ENCODE measurements at places on chromosomes 6 and 20.

- no peak for DNase-seq
Observed at GRCh38 chr20:25573288-25574251, 11.8 kb downstream of the NINL start.

DNA sequence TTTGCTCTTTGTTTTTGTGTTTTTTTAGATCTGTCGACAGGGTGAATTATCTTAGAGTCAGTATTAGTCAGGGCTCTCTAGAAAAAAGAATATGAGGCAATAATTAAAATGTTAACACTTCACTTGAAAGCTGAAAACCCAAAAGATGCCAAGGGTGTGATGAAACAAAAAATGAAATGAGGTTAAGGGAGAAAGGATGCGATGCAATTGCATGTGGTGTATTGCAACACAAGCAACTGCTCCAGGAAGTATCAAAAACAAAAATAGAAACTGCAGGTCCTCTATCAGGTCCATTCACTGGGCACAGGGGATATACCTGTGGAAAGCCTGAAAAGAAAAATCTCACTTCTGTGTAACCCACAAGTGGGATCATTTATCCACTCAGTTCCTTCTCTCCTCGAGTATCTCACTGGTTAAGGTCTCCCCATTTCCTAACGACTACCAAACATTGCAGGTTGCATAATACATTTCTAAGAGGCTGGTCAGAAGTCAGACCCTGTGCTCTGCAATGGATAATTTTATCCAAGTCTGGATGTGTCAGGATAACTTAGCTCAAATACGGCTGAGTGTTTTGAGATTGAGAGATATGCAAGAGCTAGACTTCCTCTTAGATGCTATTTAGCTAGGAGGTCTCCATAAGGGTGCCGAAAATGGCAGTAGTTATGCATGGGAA is 257.7 kb upstream of the GJE1 start:
- DNase-seq: no peak

DNA sequence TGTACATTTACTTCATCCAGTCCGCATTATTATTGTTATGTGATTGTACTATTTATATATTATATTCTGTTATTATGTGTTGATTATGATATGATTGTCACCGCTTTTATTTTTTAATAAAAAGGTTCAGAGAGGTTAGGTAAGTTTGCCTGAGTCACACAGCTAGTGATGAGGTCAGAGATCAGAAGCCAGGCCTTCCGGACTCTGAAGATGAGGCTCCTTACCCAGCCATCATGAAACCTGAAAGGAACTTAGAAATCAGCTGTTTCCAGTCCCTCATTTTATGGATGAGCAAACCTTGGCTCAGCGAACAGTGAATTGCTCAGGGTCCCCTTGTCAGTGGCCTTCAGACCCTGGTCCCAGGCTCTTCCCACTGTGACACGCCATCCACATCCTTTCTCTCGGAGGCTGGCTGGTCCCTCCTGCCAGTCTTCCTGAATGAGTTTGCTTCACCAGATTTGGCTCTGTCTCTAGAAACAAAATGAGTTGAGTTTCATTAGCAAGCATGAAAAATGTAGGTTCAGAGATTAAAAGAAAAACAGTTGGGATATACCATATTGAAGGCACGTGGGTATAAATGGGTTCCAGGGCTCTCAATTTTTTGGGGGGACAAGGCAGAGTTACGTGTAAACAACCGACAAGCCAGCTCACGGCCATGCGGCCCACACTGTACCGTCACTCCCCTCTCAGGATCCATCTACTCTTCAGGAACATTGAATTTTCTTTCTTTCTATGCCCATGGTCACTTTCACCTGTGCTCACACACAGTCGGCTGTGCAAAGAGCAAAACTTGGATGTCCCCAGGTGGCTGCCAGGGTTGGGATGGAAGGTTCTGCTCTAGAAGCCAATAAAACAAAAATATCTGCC is 132.9 kb downstream of the ZDHHC14 start:
- DNase-seq: no peak

DNA sequence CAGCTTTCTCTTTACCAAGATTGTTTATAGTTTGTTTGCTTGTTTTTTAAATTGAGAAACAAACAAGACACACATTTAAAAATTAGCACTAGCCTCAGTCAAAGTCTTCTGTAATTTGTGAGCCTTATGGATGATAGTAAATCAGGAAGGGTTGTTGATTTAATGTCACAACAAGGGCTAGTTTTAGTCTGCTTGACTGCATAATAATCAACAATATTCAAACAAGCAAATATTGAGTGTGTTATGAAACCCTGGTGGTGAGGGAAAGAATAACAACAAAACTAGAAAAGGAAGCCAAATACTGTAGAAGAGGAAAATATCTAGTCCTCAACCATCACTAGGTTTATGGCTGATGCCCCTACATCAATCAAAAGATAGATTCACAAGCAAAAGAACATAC is 228.6 kb downstream of the TBC1D7 start:
- DNase-seq: no peak

- no peak for DNase-seq
Observed at GRCh38 chr20:63129376-63129965, 86.5 kb downstream of the YTHDF1 start.

DNA sequence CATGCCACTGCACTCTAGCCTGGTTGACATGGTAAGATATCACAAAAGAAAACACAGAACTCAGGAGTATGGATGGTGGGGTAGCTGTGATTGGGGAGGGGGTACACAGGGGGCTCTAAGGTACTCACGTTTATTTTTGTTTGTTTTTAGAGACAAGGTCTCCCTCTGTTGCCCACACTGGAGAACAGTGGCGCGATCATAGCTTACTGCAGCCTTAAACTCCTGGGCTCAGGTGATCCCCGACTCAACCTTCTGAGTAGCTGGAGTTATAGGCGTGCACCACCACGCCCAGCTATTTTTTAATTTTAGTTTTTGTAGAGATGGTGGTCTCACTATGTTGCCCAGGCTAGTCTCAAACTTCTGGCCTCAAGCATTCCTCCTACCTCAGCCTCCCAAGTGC is 29.3 kb downstream of the BCL2L1 start:
- no peak for DNase-seq

- DNase-seq: no peak
Observed at GRCh38 chr6:17666646-17667045, 40.1 kb downstream of the NUP153 start.

- no peak for DNase-seq
Observed at GRCh38 chr6:125869427-125869826, 78.7 kb downstream of the NCOA7 start.

GRCh38 chr6:143823548-143823947 is 19.6 kb upstream of the LTV1 start:
- DNase-seq: no peak

DNA sequence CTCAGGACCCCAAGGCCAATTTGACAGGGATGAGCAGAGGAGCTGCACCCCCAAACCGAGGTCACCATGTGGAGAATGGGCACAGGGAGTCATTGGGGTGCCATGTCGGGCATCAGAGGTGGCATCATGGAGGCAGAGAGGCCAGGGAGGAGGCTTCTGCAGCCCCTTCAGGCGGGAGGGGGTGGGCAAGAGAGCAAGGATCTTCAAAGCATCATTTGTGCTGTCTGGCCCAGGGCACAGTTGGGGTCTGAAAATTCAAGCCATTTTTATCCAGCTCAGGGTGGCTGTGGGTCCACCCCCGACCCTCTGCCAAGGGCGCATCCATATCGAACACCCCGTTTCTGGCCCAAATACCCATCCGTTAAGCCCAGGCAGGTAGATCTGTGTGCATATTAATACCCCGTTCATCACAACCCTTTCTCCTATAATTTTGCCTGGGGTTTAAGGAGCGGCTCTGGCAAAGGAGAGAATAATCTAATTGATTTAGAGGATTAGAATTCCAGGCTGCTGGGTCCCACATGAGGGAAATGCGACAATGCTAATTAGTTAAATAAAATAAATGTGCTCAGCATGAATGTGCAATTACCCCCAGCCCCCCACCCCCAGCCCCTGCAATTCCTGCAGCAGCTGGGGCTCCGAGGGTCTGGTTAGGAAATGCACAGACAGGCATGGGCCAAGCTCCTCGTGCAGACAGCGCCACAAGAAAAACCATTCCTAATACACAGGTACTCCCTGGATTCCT is 31.9 kb downstream of the VSTM2L start:
- no peak for DNase-seq

GRCh38 chr6:6251555-6252280 is 68.7 kb downstream of the F13A1 start:
- no peak for DNase-seq

GRCh38 chr6:408148-408547 is 16.6 kb downstream of the IRF4 start:
- DNase-seq: no peak

- DNase-seq: no peak
Observed at GRCh38 chr20:40966103-40966502, 62.5 kb upstream of the TOP1 start.

DNA sequence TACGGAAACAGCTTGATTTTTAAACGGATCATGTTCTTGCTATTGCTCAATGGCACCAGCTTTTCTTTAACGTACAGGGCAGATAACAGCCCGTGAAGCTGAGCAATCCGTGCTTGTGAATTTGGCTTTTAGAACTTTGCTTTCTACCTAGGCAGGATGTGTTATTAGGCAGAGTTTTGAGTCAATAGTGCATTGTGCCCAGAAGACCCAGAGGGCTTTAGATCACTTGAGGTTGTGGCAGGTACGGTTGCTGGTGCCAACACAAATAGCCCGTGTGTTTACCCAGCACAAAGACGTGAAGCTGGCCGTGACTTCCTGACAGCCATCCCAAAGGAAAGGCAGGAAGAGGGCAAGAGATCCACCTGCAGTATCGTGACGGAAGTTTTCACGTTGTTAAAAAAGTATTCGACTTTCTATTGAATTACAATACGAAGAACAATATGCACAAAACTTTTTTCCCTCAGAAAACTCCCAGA is 117.4 kb upstream of the FRMD1 start:
- peak; percentile 65 for DNase-seq

GRCh38 chr20:41133709-41134361 is 3.5 kb upstream of the PLCG1 start:
- DNase-seq: peak; percentile 42

All from SHP77 treated with DMSO at 0.1 percent for 48 hours (cell line).